ENCODE measurements at places on chromosomes 1 and 21.

DNA sequence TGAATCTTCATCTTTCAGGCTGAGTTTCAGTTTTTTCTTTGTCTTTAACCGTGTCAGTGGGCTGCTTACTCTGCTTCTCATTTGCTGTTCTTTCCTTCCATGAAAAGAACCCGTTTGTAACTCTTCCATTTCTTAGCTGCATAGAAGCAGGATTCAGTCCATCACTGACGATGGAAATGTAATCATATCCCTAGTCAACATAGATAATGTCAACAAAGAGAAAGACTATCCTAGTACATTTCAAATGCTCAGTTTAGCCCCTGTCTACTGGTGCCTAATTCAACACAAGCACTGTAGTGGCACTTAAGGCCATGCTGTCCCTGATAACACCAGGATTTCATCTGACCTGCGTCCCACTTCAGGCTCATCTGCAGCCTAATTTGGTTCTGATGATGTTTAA lies 376 bp downstream of the GBP1 start:
- no peak for DNase-seq

DNA sequence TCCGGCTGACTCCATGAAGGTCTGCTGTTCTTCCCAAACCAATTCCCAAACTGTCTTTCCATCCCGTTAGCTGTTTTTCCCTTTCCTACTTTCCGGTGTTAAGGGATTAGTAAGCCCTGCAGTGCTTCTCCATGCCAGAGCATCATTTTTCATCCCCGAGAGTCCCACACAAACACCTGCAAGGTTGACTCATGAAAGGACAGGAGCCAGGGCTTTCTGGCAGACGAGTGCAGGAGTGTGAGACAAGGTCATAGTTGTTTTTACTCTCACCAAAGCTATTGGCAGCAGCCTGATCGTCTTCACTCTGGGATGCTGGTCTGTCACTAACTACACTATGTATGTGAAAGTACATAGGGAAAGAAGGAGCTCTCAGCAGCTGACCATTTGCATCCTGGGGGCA lies 10.2 kb upstream of the BECN2 start:
- no peak for DNase-seq

GRCh38 chr1:240401731-240402130 lies 210.2 kb downstream of the GREM2 start:
- DNase-seq, result no peak

DNA sequence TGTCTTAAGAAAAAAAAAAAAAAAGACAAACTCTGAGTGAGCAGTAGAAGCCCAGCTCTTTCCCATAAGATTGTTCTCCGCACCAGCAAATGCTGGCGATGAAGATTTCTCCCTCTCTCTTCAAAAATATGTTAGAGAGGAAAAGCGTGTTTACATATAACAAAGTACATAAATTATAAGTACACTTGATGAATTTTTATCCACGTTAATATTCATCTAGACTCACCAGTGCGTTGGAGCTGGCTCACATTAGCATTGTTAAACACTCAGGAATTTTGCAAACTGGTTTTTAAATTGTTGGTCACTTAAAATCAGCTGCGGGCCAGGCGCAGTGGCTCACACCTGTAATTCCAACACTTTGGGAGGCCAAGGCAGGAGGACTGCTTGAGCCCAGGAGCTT lies 56.0 kb downstream of the RUNX3 start:
- no peak for DNase-seq

DNA sequence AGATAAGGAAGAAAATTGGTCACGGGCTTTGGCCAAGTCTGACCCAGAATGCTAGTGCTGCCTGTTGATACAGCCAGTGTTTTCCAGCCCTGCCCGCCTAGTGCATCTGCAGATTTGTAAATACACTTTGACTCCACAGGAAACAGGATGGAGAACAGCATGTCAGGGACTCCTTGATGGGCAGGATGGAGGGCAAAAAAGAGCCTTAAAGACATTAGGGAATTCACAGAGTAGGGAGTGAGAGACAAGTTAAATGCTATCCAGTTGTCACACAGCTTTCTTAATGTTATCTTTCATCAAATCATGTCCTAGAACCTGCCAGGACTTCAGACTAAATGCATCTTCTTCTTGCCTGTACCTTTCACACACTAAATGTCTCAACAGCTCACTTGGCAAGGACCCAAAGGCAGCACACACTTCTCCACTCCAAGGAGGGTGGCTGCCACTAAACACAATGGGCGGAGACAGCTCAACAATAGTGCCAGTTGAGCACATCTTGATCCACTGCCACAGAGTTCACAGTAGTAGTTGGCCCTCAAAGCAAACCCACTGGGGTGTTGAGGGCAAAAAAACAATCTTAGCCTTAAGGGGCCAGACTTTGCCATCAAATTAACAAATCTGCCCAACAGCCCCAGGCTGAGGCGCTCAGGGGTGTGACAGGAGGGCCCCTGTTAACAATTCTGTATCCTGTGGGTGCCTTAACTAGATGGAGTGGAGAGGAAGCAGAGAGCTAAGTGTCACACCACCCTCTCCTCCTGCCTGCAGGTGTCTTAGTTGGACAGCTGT lies 2.7 kb downstream of the HIVEP3 start:
- DNase-seq, result no peak

DNA sequence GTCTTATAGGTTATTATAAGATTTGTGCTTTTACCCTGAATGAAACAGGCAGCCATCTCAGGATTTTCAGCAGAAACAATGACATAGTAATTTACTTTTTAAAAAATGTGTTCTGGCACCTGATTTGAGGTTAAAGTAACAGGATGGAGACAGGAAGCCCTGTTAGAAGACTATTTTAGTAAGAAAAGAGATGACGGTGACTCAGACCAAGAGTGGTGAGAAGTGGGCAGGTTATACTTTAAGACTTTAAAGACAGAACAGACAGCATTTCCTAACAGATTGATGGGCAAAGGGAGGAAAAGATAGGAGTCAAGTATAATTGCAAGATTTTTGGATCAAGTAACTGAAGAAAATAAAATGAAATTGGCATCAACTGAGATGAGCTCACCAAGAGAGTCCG lies 436.8 kb upstream of the NR5A2 start:
- no peak for DNase-seq

DNA sequence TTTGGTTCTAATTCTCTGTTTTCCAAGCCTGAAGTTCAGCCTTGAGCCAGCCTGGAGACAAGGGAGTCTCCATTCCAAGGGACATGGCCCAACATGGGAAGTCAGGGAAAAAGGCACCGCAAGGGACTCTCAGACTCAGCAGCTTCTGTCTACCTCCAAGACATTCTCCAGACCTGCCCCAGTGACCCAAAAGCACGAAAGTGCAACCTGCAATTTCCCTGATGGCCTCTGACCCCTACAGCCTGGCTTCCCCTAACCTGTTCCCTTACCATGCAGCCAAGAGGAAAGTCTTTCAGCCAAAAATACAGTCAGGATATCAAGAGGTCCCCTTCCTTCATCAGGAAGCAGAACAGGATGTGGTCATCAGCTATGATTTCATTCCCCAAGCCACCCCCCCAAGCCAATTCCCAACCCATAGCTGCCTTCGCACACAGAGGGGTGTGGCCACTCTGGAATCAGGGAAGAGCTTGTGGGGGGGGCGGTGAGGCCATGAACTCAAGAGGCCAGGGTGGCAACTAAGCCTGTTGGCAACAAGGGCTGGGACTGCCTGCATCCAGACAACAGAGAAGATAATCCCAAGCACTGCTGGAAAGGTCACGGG lies 59.2 kb downstream of the TIAM1 start:
- DNase-seq, result no peak

Data from astrocyte of the cerebellum (primary cell).